ENCODE measurements at places on chromosomes 11 and 22.

- no peak for DNase-seq
Observed at GRCh38 chr11:130873761-130874160, 42.5 kb downstream of the SNX19 start.

DNA sequence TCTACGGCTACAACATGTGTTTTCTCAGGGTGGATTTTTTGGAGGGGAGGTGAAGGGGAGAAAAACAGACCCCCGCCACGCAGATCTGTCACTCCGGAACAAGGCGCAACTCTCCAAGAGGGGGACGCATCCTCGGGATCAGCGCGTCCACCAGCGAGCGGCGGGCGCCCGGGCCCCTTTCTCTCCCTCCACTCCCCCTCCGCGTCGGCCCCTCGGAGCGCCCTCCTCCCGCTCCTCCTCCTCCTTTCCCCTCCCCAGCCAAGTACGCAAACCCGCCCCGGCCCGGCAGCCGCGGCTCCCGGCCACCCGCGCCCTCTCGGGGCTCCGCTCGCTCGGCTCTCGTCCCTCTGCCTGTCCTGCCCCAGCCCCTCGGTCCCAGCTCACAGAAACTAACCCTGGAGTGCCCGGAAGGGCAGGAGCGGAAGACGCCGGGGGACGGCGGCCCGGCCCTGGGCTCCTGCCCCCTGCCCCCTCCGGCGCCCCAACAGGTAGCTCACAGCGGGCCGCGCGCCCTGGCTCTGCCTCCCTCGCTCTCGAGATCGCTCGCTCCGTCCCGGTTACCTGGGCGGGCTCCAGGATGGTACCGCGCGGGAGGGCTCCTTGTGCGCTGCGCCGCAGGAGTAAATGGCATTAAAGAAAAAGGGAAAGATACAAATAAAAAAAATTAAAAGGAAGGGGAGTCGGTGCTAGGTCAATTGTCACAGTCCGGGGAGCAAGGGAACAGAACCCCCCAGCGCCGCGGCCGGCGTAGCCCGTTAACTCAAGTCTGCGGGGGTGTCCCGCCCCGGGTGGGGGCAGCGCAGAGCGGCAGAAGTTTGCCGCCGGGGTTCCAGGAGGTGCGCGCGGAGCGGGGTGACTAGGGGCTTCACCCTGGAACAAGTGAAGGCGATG is 131.4 kb upstream of the C11orf58 start:
- no peak for DNase-seq

GRCh38 chr11:114058026-114058706 is 1.3 kb upstream of the ZBTB16 start:
- DNase-seq, result no peak

DNA sequence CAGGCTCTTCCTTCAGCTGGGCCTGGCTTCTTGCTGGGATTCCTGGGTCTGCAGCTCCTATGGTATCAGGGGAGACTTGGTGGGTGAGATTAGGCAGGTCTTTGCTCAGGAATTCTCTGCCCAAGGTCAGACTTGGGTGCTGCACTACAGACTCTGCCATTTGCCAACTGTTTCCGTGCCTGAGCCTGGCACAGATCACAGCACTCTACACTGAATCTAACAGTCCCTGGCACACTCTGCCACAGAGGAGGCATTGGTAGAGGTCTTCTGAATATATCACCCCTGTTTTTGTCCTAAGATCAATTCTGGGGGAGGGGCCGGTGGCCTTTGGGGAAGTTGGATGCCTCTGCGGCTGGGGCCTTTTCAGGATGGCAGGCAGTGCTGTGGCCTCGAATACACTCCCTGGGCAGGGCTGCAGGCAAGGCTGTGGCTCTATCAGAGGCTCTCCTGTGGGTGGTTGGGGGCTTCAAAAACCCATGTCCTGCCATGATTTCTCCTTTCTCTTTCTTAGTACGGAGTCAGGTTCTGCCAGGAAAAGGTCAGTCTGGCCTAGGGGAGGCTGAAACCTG is 115.0 kb upstream of the NARS2 start:
- no peak for DNase-seq

DNA sequence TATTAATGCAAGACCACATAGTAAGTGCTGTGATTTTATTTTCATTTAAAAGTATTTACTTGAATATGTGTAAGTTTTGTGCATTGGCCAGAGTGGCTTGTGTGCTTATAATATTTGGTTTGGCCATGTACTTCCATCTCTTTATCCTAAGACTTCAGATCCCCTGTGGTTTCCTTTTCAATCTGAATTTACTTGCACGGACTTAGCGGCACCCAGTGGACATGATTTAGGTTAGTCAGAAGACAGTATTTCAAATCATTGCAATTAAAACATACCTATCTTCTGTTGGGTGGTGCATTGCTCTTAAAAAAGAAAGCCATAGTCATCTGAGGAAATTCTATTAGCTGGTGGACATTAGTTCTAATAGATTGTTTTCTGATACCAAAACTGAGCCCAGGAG is 30.7 kb downstream of the PIWIL4 start:
- DNase-seq, result no peak

- no peak for DNase-seq
Observed at GRCh38 chr11:110082899-110083298, 10.3 kb upstream of the ZC3H12C start.

- no peak for DNase-seq
Observed at GRCh38 chr11:62919898-62920640, 1.1 kb downstream of the CHRM1 start.

DNA sequence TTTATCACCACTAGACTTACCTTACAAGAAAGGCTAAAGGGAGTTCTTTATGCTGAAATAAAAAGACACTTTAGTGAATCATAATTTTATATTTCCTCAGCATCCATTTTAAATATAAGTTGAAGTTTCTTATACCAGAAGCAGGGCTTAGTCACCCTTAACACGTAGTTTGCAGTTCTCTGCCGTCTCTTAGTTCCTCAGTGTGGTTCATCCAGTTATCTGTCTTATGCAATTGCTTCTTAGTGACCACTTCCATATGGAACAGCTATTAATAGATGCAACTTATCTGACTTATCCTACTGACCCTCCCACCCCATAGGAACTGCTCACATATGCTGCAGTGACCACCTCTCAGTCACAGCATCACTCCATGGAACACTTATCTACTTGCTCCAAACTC is 11.7 kb upstream of the SLC36A4 start:
- DNase-seq, result no peak

DNA sequence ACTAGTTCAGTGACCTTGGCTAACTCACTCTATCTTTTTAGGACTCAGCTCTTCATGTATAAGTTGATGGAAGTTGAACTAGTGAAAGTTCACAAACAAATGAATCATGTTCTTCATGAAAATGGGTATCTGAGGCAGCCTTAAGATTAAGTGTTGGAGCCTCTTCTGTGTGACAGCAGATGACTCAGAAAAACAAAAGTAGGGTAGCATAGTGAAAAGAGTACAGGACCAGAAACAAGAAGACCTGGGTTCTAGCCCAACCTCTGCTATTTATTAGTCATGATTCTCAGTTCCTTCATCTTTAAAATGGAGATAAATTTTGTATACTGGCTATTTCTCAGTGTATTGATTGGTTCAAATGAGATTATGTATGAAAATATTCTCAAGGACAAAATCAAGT is 60.2 kb downstream of the USP35 start:
- DNase-seq, result no peak

GRCh38 chr11:65452806-65453490 is 30.4 kb downstream of the NEAT1 start:
- no peak for DNase-seq

DNA sequence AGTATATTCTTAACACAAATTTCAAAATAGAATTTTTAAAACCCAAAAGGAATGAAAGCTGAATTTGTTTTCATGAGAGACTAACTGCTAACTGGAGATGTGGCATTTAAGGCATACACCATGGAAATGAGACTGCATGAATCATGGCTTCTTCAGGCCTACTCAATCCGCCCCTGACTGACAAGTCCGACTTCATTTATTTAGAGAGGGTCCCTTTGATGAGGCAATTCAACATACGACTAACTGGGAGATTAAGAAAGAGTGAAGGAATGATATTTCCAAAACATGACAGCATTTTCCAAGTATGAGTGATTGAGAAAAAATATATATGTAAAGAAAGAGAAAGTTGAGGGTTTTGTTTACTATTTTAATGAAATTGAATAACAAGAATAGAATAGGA is 720.1 kb downstream of the DLG2 start:
- DNase-seq, result no peak

- no peak for DNase-seq
Observed at GRCh38 chr22:49243335-49243734, 584.3 kb downstream of the BRD1 start.

DNA sequence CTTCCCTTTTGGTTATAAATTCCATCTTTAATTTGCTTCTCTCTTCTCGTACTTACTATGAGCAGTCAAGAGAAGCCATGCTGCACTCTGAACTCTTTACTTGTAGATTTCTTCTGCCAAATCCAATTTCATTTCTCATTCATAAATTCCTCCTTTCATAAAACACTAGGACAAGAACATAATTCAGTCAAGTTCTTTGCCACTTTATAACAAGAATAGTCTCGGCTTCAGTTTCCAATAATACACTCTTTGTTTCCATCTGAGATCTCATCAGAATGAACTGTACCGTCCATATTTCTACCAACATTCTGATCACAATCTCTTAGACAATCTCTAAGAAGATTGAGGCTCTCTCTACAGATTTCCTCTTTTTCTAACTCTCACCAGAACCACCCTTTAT is 25.1 kb downstream of the IZUMO1R start:
- no peak for DNase-seq

DNA sequence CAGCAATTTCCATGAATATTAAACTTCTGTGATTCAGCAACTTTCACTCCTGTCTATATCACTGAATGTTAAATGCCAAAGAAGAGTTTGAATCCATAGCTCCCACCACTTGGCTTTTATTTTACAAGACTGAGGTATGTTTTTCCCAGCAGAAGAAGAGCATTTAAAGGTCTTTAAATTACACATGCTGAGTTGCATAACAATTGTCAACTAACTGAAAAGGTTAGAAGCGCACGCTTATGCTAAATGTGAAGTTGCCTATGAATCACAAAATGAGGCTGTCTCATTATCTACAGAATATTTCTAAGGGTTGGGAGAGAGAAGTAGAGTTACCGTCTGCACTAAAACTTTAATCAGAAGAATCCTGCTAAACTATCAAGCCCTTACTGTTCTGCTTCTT is 1086.3 kb downstream of the FAM181B start:
- DNase-seq, result no peak

- no peak for DNase-seq
Observed at GRCh38 chr11:41836431-41836830, 377.0 kb upstream of the LRRC4C start.

DNA sequence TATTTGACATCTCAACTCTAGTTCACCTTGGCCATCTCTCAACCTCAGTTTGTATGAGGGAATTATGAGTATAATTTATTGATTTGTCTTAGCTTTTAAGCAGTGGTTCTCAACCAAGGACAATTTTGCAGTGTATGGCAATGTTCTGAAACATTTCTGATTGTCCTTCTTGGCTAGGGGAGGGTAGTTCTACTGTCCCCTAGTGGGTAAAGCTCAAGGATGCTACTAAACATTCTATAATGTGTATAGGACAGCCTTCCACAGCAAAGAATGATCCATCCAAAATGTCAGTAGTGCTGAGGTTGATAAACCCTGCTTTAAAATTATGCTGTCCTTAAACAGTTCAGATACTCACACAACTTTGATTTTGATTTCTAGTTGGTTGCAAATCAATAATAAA is 78.1 kb upstream of the ALKBH3 start:
- DNase-seq, result no peak

GRCh38 chr11:84103096-84103495 is 816.9 kb upstream of the CCDC90B start:
- no peak for DNase-seq

All from activated CD4-positive, CD25-positive, alpha-beta regulatory T cell (primary cell).